SK-N-SH treated with all-trans-retinoic acid at 6 μM for 48 hours (cell line): ENCODE measurements at places on chromosomes 12 and 14.

DNA sequence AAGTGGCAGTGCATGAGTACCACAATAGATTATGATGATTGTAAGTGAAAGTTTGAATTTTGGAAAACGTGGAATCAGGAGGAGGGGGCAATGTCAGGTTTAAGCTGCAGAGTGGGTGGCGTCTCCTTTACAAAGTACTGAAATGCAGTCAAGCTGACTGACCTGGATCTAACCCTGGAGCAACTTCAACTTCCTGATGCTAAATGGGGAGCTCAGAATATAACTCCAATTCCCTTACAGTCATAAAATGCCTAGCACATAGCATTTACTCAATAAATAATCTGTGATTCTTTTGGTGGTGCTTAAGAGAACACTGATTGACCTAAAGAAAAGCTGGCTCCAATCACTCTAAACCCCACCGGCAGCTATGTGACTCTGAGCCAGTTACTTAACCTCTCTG, 38.5 kb downstream of the CCDC60 start:
- no peak for ATAC-seq

- ATAC-seq: peak; percentile 77
Measured at GRCh38 chr12:26126340-26127284, 1.8 kb upstream of the BHLHE41 start.

GRCh38 chr12:121838126-121838525, 20.5 kb downstream of the HPD start:
- no peak for ATAC-seq

DNA sequence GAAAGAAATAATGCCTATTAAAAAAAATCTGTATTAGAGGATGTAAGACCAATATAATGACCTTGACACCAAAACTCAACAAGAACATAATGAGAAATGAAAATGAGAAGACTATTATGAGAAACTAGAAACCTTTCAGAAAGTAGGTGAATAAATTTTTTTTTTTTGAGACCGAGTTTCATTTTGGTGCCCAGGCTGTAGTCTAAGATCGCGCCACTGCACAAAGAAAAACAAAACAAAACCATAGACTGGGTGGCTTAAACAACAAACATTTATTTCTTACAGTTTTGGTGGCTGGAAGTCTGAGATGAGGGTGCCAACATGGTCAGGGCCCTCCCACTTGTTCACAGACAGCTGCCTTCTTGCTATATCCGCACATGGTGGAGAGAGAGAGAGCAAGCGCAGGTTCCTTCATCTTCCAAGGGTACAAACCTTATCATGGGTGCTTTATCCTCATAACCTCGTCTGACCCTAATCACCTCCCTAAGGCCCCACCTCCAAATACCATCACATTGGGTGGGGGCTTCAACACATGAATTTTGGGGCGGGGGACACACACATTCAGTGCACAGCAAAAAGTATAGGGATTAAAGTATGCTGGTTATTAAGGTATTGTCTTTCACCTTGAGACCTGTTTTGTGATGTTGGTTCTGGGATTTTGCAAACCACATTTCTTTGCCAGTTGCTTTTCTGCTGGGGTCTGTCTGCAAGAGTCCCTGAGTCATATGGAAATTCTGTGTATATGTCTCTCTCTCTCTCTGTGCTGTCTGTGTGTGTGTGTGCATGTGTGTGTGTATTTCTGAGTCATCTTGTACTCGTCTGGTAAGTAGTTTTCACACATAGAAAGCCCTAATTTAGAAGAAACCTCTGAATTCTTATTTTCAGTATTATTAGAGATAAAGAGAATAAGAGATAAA, 26.2 kb downstream of the ZCRB1 start:
- ATAC-seq: no peak

DNA sequence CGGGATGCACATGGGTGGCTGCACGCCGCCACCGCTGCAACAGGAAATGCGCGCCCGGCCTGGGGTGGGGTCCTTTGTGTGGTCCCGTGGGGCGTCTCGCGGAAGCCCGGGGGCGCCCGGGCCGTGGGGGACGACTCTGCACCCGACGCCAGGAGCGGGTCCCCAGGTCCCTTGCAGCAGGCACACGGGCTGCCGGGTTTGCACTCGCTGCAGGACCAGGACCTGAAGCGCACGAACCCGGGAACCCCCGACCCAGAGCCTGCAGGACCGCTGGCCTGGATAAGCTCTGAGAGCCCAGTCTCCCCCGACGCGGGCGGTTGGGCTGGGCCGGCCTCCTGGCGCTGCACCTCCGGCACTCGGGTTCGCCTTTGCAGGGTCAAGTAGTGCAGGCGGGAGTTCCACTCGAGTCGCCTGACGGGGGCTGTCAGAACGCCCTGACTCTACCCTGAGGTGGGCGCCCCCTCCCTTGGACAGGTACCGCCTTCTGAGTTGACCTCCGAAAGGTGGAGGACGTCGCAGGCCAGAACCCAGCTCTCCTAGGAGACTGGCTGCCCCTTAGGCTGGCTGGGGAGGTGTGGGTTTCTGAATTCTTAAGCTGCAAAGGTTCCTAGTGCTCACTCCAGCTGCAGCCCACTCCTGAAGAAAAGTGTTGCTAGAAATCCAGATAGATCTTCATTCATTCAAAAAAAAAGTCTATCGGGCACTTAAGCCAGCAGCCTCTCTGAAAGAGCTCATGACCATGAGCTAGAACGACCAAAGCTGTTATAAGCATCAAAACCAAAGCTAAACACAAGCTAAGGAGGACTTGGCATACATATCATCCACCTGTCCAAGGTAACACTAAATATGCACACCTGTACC, 68.0 kb downstream of the RNF34 start:
- ATAC-seq: peak; percentile 38

GRCh38 chr12:54958048-54958658, 26.4 kb downstream of the TESPA1 start:
- ATAC-seq: peak; percentile 86

GRCh38 chr14:64682843-64683242, 21.4 kb upstream of the PLEKHG3 start:
- no peak for ATAC-seq

- no peak for ATAC-seq
Measured at GRCh38 chr12:3531496-3531895, 40.5 kb downstream of the PRMT8 start.

- no peak for ATAC-seq
Measured at GRCh38 chr12:12201274-12201758, 65.5 kb downstream of the LRP6 start.

DNA sequence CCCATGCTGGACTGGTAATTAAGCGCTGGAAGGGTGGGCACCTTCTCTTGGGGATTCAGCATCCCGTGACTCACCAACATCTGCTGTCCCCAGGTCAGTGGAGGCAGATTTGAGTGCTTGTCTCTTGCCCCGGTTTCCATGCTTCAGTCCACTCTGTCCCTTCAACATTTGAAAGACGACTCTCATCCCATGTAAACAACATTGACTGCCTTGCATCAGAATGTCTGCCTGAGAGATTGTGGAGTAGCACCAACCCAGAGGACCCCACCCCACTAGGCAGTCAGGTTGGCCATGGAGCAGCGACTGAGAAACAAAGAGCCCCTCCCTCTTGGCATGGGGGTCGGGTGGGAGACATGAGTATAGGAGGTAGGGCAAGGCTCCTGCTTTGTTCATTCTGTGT, 4.9 kb upstream of the STAC3 start:
- no peak for ATAC-seq

DNA sequence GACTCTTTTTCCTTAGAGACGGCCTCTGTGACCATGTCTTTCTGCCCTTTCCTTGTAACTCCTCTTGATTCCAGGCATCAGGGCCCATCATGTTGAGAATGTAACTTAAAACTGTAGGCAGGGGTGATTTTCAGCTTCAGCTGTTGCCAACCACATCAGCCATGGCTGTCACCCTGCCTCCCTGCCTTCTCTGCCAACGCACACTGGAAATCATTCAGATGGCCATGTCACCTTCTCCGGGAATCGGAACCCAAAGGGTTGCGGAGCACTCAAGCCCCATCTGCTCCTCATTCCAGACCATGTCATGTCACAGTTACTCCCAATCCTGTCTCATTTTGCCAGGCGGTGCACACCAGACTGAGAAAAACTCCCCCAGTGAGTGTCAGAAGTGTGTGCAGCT, 72.1 kb downstream of the EMP1 start:
- no peak for ATAC-seq

DNA sequence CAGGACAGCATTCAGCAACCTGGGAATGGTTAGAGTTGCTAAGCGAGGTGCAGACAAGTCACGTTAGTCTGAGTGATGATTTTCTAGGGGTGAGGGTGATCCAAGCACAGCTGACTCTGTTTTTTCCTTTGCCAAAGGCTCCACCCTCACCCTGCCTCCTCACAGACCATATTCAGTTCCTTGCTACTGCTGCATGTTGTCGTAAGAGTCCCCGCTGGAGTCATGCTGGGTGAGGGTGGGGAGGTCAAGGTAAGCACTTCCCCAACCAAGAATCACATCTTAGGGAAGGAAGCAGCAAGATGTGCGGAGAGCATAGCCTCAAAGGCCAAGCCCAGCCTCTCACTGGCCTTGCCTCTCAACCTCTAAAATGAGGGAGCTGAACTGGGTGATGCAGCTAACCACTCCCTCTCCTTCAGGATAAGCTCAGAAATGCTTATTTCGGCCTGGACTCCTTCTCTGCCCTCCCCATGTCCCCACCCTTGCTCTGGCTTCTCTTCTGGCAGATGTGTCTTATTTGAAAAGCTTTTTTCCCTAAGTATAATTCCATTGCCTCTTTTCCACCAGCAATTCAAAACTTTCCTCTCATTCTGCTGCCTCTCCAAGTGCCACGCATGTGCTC, 66.9 kb upstream of the ACTN1 start:
- no peak for ATAC-seq

- ATAC-seq: no peak
Measured at GRCh38 chr12:118160536-118160935, 24.6 kb downstream of the PEBP1 start.

DNA sequence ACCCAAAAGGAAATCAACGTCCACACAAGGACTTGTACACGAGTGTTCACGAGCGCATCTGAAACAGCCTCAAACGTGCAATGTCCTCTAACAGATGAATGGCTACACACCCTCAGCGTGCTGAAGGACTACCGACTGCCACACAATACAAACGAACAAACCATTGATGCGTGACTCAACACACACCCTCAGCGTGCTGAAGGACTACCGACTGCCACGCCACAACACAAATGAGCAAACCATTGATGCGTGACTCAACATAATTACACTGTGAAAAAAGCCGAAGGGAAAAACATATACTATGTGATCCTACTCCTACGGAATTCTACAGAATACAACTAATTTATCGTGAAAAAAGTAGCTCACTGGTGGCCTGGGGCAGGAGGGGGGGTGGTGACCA, 25.1 kb upstream of the BTBD6 start:
- ATAC-seq: no peak

DNA sequence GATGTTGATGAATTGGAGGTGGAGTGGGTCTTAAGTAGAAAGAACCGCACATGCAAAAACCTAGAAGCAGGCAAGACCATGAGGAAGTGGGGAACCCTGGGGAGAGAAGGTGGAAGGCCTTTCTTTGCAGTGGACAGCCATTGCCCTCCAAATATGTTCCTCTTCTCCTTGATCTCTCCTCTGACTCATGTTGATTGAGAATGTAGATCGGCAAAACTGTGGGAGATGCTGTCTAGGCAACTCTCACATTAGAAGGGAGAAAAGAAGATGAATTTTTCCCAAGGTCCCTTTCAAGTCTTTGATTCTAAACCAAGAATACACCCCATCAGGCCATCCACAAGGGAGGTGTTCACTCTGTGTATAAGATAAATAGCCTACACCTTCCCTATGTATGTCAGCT, 257.5 kb downstream of the MSRB3 start:
- no peak for ATAC-seq

GRCh38 chr14:73457041-73457923, 1.1 kb downstream of the NUMB start:
- peak; percentile 10 for ATAC-seq

GRCh38 chr12:120892265-120892664, 11.9 kb downstream of the SPPL3 start:
- ATAC-seq: no peak

DNA sequence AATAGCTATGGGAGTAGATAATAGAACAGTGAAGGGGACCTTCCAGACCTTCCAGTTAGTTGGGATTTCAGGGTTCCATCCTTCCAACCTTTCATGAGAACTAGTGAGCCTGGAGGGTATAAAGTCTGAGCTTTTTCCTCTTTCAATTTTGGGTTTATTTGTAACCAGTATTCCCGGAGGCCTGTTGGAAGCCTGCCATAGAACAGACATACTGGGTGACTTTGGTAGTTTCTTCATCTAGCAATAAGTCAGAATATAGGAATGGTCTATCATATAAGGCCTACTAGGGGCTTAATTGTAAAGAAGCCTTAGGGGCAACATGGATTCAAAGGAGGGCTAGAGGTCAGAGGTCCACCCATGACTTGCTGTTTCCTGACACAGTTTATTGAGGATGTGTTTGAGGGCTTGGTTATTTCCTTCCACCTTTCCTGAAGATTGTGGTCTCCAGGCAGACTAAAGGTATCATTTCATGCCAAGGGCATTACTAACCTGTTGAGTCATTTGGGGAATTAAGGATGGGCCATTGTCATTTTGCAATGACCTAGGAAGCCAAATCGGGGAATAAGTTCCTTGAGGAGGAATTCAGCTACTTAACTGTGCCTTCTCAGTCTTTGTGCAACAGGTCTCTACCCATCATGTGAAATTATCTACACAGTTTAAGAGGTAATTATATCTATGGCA, 410.3 kb downstream of the SLC6A15 start:
- ATAC-seq: no peak

DNA sequence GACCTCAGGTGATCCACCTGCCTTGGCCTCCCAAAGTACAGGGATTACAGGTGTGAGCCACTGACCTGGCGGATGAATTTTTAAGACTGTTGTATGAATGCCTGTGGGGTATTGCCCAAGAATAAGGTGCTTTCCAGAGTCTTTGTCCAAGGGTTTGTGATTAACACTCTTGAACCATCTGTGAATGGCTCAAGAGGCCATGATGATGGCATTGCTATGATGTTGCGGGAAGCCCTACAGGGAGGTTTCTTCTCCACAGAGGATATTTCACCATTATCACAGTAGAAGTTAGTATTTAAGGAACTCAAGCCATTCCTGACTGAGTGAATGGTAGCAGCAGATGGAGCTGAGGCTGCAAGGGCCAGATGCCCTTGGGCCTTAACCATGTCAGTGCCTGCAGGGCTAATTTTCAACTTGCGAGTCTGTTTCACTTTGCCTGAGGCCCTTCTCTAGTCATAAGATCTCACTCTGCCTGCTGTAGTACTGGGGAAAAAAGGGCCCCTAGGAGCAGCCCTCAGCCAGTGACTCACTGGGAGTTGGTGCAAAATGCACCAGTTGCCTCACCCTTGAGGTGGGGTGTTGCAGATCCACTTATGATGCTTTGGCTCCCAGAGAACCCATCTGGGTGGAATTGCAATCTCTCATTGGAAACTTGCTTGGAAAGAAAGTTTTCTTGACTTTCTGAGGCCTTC, 108.6 kb upstream of the FLRT2 start:
- no peak for ATAC-seq

DNA sequence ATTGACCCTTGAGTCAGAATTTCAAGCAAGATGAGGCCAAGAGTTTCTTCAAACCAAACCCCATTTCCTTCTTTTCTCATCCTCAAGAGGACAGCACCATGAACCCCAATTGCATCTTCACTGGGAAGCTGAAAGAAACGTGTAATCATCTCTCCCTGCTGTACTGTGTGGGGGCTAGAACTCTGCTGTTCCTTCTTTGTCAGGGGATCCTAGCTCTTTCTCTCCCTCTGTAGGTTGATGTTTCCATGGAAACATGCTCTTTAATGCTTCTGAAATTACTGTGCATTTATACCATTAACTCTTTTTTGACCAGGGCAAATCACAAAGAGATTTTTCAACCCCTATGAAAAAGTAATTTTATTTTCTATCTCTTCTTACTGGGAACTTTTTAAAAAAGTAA, 295.1 kb downstream of the GRIN2B start:
- ATAC-seq: no peak
